ENCODE measurements at places on chromosomes 4 and X.

DNA sequence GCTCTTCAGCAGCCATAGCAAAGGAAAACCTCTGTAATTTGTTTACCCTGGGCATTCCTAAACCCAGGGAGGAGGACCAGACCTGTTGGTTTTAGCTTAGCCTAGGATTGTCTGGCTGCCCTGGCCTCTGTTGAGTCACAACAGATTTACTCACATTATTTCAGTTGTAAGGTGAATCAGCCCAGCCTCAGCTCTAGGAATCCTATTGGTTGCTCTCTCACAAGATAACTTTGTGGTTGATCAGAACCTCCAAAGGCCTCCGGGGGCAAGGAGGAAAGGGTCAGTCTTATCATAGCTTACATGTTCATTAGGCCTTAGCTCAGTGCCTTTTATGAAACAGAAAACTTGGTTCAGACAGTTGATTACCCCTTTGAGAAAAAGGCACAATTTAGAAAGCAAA lies 41.0 kb downstream of the PDK3 start:
- no peak for DNase-seq

DNA sequence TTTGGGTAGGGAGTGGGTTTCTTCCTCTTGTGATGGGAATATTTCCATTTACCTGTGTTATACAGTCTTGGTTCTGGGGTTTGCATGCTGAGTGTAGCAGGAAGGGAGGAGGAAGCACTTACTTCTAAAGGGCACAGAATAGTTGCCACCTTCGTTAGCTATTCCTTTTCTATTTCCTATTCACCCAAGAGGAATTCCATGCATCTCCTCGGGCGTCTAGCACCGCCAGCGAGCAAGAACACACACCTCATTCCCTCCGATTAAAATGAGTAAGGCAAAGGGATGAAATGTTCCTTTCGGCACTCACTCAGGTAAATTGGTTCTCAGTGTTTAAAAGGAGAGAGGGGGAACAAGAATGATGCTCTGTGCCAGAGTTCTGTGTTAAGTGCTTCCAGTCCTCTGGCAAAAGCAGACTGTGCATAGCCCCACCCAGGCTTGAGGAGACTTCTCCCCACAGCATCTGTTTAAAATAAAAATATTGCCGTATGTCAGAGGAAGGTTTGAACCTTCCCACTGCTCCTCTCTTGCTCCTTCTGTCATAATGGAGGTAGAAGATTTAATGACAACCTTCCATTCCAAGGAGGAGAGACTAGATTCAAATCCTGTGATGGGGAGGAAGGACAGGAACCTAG lies 351.4 kb downstream of the PTTG2 start:
- DNase-seq, result no peak

GRCh38 chr4:100926039-100926717 lies 408.4 kb upstream of the EMCN start:
- no peak for DNase-seq

DNA sequence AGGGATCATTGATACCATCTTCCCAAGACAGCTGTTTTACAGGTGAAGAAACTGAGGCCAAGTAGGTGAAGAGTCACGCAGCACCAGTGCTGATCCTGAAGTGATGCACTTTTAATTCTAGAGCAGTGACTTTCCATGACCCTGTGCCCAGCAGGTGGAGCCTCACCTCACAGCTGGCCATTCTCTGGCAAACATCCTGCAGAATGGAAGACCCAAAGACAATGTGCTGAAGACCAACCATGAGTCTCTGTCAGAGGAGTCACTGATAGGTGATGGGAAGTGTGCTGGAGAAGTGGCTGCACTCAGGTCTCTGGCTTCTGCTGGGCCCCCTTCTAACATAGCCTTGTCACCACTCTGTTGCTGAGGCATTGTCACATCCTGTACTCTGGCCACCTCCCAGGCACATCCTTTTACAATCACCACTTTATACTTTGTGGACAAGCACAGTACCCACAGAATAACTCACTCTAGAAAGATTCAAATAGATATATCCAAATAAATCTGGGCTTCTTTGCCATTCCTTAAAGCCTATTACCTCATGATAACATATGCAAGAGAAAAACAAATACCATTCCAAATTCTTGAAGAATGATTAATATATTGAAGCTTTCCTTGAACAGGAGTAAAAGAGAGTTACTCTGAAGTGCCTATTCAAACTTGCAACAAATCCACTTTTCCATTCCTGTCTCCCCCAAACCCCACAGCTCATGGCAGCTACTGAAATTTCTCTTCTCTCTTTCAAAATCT lies 64.1 kb upstream of the SCOC start:
- DNase-seq, result no peak

DNA sequence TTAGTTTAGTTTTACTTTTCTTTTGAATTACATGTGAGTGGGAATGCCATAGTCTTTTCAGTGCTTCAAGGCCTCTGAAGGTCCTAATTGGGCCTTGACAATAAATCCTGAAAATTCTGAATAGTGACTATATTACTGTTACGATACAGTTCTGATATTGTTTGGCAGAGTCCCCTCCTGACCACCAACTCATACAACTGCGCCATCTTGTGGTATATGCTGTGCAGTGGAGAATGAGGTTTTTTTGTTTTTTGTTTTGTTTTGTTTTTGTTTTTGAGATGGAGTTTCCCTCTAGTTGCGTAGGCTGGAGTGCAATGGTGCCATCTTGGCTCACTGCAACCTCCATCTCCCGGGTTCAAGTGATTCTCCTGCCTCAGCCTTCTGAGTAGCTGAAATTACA lies 56.6 kb upstream of the CHRDL1 start:
- DNase-seq, result peak; percentile 1

DNA sequence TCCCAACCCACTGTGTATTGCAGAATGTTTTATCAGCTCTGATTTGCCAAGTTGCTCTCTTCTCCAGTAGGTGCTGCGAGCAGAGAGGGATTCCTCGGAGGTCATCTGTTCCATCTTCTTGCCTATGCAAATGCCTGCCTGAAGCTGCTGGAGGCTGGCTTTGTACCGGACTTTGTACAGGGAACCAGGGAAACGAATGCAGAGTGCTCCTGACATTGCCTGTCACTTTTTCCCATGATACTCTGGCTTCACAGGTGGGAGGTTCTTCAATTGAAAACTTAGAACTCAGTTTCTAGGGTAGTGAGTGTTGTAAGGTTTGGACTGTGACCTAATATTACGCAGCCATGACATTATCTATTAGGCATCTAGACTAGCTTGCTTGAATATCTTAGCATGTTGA lies 24.9 kb downstream of the AR start:
- no peak for DNase-seq

DNA sequence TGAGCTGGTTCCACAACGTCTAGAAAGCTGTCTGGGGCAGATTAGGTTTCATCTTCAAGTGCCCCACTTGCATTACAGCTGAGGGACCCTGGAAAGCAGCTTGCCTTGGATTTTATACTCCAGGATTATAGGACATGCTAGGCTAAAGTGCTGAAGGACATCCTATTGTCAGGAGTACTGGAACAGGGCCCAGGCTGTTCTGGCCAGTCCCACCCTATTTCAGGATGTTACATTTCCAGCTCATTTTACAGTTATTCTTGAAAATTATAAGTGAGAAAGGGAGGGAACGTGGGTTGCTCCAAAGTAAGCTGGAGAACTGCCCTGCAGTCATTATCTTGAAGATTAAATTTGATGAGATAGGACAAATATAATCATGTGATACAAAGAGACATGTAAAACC lies 71.0 kb upstream of the UGT8 start:
- DNase-seq, result no peak

GRCh38 chrX:24498181-24498580 lies 33.1 kb downstream of the PDK3 start:
- no peak for DNase-seq

- DNase-seq, result no peak
Observed at GRCh38 chrX:112048707-112049106, 33.9 kb downstream of the TRPC5 start.

DNA sequence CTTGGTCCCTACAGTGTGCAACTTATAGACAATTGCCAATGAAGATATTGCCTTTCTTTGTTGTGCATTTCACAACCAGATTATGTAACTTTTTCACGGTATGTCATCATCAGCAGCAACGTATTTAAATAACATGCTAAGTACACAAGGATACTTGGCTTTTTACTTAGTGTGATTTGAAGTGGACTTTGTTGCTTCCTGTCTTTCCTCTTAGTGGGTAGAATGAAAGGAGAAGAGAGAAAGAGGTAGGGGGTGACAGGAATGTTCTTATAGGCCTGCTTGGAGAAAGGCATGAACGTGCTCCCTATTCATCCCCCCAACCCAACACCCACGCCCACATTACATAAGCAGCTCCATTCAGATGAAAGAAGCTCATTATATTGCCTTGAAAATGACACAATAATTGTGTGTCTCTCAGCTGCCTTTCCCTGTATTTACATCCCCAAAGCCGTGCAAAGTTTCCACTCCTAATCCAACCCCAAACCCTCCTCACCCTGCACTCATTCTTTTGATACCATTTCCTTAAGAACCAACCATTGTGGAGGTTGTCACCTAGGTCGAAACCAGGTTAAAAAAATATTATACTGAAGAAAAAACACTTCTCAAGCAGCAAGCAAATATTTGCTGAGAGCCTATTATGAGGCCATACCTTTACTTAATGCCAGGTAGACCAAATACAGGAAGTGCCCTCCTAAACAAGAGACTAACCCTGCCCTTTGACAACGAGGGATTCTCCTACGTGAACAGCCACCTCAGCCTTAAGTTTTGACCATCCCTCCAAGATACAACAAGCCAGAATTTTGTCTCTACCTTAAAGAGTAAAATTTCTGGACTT lies 25.2 kb upstream of the GK start:
- DNase-seq, result no peak

GRCh38 chrX:47278691-47279090 lies 45.9 kb downstream of the USP11 start:
- DNase-seq, result no peak

- DNase-seq, result no peak
Observed at GRCh38 chr4:88803600-88804096, 106.0 kb upstream of the NAP1L5 start.

- no peak for DNase-seq
Observed at GRCh38 chr4:54593795-54594322, 63.9 kb upstream of the KIT start.

GRCh38 chr4:53711926-53712325 lies 120.6 kb upstream of the LNX1 start:
- DNase-seq, result no peak

DNA sequence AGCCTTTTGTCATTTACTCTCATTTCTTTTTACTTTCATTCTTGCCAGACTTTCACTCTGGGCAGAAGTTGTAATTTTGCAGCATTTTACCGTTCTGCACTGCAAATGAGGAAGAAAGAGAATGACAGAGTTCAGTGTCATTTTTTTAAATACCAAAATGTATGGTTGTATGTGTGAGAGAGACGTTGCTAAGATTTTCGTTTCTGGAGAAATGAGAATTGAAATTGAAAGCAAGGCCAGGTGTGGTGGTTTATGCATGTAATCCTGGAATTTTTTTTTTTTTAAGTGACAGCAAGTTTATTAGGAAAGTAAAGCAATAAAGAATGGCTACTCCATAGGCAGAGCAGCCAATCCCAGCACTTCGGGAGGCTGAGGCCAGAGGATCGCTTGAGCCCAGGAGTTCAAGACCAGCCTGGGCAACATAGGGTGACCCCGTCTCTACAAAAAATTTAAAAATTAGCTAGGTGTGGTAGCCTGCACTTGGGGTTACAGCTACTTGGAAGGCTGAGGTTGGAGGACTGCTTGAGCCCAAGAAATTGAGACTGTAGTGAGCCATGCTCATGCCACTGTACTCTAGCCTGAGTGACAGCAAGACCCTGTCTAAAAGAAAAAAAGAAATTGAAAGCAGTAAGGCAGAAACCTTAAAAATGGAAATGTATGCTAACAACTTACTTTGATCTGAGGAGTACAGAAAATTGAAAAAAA lies 12.9 kb downstream of the DCK start:
- DNase-seq, result no peak

GRCh38 chr4:36310793-36311192 lies 29.4 kb downstream of the DTHD1 start:
- no peak for DNase-seq

DNA sequence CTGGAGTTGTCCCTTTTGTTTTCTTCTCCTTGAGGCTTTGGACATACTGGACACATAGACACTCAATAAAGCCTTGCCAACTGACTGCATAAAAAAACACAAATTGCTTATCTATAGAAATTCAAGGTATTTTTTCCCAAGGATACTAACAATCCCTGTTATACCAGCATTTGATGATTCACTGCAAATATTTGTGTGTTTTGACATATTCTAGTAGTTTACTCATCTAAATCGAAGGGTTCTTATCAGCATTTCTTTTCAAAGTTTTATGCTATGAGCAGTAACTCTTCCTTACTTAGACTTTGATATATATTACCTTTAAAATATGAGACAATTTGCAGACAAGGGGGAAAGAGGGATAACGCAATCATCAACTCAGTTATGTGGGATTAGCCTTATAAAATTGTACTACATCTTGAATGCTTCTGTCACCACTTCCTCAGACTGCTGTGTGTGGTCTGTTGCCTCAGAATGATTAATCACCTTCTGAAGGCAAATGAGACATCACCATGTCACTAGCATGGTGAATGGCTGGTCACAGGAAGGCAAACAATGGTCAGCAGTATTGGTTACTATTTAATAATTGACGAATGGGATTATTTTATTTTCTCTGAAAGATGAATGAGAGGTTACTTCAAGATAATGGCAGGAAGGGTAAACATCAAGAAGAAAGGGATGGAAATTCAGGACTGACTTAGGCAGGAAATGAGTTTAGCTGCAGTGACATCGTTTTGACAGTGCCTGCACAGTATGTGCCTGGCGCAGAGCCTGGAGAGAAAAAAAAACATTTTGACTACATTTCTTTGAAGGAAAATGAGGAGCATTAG lies 544.3 kb upstream of the CNKSR2 start:
- DNase-seq, result no peak

GRCh38 chr4:121077496-121077895 lies 5.2 kb upstream of the NDNF start:
- no peak for DNase-seq

GRCh38 chr4:92303621-92304027 lies at the start of gene GRID2:
Gene GRID2, plus strand, starts transcription at chr4:92303966.
- no peak for DNase-seq

DNA sequence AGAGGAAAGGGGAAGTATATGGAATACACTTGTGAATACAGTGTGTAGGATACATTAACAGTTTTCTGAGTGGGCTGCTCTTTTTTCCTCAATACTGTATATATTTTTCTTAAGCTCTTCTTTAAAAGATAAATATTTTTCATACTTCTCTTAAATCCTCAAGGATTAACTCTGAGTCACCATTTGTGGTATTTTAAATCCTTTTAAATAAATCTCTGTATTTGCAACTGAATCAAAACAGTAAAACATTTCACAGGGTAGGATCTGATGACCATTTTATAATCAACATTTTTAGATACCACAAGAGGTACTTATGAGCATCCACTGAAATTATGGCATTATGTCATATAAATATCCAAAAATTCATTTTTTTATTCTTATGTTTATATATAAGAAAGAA lies 87.6 kb downstream of the GAB1 start:
- DNase-seq, result no peak

GRCh38 chr4:101792056-101792590 lies 1.6 kb downstream of the BANK1 start:
- DNase-seq, result no peak

- DNase-seq, result no peak
Observed at GRCh38 chr4:31083456-31083855, 363.3 kb downstream of the PCDH7 start.

Data from iPS DF 6.9 (cell line).